SK-N-SH treated with all-trans-retinoic acid at 6 μM for 48 hours (cell line): ENCODE measurements at places on chromosomes 13 and 19.

DNA sequence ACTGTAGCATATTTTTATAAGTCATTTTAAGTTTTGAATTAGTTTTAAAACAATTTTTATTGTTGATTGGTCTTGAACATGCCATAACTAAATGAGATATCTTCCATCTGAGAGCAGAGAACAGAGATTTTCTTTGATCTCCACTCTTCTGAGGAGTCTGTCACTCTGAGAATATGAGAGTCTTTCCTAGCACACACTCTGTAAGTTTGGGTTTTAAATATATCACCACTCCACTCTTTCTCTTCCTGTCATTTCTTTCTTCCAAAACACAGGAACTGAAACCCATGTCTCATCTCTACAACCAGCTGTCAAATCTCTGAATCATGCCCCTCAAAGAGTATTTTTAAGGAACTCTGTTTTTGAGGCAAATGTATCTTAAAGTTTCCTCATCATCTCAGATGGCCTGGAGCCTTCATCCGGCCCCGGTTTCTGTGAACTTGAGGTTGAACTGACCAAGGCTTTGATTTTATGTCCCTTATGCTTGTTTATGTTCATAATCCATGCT lies 698.2 kb upstream of the SGCG start:
- no peak for ATAC-seq

DNA sequence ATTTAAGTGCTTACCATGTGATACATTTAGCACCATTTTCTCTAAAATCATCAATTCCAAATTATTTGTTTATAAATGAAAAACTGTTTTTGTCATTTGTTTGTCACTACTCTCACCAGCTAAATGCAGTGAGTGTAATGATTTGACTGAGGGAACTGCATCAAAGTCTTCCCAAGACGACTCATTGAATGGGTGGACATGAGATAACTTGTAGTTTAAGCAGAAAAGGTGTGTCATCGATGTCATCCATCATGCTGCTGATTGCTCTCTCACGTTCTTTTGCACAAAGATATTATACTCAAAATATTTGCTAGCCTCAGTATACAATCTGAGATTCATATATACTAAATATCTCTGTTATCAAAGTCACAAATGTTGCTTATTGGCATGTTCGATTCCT lies 366.5 kb downstream of the IRS2 start:
- no peak for ATAC-seq

GRCh38 chr13:82800391-82800790 lies 1081.9 kb downstream of the SLITRK1 start:
- no peak for ATAC-seq

GRCh38 chr13:76307142-76307541 lies 579.1 kb downstream of the KCTD12 start:
- no peak for ATAC-seq

DNA sequence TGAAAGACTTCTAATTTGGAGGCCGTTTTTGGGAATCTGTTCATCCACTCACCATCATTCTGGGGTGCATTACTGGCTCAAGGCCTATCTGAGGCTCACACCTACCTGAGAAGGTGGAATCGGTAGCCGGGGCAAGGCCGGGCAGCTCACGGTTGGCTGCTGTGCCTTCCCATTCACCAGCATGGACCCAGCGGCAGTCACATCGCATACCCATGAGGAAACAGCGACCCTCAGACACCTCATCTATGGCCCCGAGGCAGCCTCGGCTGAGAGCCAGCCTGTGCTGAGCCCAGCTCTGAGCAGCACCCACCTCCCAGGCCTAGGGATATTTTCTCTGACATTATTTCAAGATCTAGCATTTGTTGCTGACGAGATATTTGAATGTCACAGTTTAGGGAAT lies 130.5 kb downstream of the ATP11A start:
- no peak for ATAC-seq

GRCh38 chr19:27742041-27742440 lies 1470.9 kb downstream of the UQCRFS1 start:
- ATAC-seq = no peak

- peak; percentile 63; the same call in 1 of the 3 replicates for ATAC-seq
Measured at GRCh38 chr13:105083992-105084391, 1451.5 kb downstream of the EFNB2 start.

DNA sequence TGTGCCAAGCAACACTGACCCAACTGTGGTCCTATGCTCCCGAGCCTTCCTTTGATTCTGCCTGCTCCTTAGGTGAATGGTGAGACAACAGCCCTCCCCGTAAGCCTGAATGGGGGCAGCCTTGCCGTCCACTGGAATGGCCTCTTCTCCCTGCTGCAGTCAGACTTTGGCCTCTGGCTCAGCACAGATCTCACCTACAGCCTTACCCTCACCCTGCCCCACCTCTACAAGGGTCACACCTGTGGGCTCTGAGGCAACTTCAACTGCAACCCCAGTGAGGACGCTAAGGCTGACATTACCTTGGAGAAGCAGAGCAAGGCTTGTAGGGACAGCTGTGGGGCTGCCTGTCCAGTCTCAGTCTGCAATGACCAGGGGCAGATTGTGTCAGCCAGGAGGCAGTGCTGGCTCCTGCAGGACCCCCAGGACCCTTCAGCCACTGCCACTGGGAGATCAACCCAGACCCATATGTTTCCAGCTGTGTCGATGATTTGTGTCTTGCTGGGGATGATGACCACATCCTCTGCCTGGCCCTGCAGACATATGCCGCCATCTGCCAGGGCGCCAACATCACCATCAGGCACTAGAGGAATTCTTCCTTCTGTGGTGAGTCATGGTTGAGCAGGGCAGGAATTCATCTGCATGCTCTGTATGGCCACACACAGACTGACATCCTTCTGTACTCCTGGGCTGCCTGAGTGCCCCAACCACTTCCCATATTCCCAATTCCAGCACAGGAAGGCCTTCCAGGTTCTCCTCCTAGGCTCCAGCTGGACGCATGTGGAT lies 27.3 kb upstream of the FXYD3 start:
- peak; percentile 97 for ATAC-seq

DNA sequence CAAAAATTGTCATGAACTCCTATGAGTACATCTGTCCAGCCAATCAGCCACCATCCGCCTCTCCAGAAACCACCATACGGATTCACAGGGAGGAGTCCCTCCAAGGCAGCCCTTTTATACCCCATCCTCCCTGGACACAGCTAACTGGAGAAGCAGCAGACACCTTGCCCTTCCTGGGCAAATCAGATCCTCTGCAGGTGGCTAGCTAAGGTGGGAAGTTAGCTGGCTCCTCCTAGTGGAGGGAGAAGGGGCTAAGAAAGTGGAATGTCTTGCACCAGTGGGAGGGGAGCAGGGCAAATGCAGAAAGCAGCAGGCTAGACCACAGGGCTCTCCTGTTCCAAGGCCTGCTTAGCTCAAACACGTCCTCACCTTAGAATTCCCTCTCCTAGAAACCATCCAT lies 46.2 kb upstream of the UQCRFS1 start:
- peak; percentile 52; the same call in 2 of the 3 replicates for ATAC-seq

GRCh38 chr19:1394252-1395193 lies 6.8 kb downstream of the GAMT start:
- peak; percentile 13 for ATAC-seq

GRCh38 chr13:50079655-50080202 lies 64.5 kb downstream of the KCNRG start:
- no peak for ATAC-seq

DNA sequence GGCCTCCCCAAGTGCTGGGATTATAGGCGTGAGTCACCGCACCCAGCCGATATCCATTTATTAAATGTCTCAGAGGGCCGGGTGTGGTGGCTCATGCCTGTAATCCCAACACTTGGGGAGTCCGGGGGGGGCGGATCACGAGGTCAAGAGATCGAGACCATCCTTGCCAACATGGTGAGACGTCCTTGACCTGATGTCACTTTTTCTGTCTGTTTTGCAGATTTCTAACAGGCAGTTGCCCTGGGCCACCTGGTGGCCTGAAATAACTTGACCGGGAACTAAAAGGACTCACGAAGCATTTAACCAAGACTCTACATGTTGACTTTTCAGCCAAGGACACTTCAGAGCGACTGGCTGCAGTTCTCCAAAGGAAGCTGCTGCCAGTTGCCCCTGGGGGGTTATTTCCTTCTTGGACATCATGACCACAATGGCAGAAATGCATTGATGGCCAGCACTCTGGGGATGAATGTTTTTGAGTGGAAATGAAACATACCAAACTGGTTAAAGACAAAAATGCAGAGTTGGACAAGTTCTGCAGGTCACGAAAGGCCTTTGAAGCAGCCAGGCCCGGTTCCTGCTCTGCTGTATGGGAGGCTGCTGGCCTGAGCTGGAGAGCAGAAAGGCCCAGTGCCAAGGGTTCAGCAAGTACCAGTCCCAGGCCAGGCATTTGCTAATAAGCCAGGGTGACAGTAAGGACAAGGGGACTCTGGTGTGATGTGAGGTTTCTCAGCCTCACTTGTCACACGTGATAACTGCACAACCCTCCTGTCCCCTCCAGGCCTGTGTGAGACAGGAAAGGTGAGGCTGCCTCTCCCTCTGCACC lies 8.3 kb downstream of the ZNF837 start:
- no peak for ATAC-seq

- ATAC-seq = no peak
Measured at GRCh38 chr19:19655051-19655594, 8.4 kb downstream of the ATP13A1 start.

DNA sequence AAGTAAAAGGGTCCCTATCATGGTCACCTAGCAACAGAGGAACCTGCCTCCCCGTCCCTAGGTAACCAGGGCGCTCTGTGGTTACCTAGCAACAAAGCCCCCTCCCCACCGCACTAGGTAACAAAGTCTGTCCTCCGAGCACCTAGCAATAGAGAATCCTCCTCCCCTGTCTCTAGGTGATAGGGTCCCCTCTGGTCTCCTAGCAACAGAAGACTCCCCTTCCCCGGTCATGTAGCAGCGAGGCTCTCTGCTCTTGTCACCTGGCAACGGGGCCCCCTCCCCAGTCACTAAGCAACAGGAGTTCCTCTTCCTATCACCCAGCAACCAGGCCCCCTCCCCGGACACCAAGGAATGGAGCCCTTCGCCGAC lies 307 bp downstream of the JOSD2 start:
- peak; percentile 3 for ATAC-seq

DNA sequence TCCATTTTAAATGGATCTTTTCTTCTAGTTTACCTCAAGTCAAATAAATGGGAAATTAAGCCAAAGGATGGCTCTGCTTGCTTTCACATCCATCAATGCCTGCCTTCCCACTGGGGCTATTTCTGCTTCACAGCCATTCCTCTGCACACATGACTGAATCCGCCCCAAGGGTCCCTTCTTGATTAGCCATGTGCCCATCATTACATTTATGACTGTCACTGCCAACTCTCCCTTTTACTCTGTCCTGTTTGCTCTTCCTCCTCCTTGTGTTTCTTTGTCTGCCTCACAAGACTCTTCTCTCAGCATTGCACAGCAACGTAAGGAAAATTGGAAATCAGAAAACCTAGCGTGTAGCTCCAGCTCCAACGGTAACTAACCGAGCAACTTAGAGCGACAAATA lies 410.2 kb downstream of the TBC1D4 start:
- ATAC-seq = no peak

GRCh38 chr19:46466536-46467196 lies 4.7 kb downstream of the PNMA8A start:
- peak; percentile 43 for ATAC-seq

DNA sequence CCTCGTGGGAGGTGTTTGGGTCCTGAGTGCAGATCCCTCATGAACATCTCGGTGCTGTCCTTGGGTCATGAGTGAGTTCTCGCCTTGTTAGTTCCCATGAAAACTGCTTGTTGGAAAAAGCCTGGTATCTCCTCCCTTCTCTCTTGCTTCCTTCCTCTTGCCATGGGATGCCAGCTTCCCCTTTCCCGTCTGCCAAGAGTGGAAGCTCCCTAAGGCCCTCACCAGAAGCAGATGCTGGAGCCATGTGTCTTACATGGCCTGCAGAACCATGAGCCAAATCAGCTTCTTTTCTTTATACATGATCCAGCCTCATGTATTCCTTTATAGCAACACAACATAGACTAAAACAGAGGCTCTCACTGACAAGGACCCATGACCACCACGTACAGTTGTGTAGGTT lies 8.2 kb downstream of the ADGRE2 start:
- ATAC-seq = no peak

DNA sequence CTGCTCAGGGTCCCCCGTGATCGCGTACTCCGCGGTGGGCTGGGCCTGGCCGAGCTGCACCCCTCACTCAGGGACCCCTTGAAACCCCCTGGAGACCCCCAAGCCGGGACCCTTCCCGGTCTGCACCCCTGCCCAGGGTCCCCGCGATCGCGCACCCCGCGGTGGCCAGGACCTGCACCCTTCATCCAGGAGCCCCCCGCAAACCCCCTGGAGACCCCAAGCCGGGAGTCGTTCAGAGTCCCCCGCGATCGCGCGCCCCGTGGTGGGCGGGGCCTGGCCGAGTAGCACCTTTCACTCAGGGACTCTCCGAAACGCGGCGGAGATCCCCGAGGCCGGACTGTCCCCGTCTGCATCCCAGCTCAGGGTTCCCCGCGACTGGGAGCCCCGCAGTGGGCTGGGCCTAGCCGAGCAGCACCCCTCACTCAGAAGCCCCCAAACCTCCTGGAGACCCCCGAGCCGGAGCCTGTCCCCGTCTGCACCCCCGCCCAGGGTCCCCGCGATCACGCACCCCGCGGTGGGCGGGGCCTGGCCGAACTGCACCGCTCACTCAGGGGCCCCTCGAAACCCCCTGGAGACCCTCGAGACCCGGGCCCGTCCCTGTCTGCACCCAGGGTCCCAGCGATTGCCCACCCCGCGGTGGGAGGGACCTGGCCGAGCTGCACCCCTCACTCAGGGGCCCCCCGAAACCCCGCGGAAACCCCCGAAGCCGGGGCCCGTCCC lies 748 bp downstream of the LMNB2 start:
- peak; percentile 60 for ATAC-seq

DNA sequence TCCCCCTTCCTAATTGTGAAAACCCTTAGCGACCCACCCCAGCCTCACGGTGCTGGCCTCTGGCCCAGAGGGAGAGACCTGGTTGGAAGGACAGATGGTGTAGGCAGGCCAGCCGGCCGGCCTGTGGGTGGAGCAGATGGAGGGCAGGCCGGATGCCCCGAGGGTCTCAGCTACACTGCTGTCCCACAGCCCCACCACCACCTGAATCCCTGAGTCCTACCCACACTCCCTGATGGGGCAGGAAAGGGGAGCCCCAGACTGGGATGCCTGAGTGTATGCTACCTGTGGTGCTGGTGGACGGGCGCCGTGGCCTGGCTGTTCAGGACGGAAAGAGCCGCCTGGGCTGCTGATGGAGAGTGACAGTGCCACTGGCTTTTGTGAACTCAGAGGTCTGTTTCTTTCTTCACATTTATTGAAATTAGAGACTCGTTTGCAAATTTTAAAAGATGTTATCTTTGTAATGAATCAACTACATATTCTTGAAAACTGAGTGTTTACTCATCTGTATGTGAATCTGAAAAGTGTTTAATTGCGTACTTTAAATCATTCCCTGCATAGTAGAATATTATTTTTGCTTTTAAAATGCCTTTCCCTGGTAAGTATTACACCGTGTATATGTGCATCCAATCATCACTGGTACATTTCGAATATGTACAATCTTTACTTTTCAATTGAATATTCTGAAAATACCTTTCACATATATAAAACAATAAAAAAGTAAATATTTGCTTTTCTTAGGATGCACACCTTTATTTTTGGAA lies 35.7 kb downstream of the TFDP1 start:
- ATAC-seq = no peak; the same call in 2 of the 3 replicates

GRCh38 chr19:18401580-18402112 lies 4.2 kb upstream of the LRRC25 start:
- ATAC-seq = peak; percentile 83
